Thoracic aorta (tissue), 2 donors: ENCODE measurements at places on chromosomes 12 and 14. TPM values are rescaled to one million over a fixed set of nuclear protein-coding genes. Genes with fewer than 3 reads are reported as not detected.
A peak's percentile ranks its signal among the peaks of the same experiment; 100 is the strongest.

The AKAP6 gene
- 78.9 TPM for total RNA-seq

- DNase-seq: peak; percentile 11
- no peaks in the 10 kb centered on the region for H3K27me3 ChIP-seq
- H3K4me3 ChIP-seq: no peak overlapping the region
- H3K4me1 ChIP-seq: peaks cover 6% of the 10 kb centered on the region
- H3K36me3 ChIP-seq: no peaks in the 10 kb centered on the region
These were observed 123.7 kb upstream of the DHRS4 start for GRCh38 chr14:23829736-23830471.

DNA sequence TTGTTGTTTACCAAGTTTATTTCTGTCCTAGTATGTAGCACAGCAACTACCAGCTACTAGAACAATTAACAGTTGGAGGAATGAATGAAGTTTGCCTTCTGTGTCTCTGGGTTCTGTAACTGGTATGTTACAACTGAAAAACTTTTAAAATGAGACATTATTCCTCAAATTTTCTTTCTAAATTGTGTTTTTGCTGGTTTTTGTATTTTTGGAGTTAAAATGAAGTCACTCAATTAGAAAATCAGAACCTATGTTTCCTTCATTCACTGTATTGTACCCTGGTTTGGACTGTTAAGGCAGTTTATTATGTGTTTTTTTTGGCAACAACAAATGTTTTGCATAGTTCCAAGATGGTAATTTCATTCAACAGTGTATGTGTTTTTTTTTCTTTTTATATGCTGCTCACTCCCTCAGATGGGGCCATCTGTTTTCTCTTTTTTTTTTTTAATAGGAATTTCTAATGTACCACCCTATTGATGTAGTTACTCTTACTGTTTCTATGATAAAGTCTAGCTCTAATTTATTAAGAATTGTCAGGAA is 30.2 kb upstream of the EVL start:
- H3K36me3 ChIP-seq: no peaks in the 10 kb centered on the region
- no peak for DNase-seq
- peaks cover 27% of the 10 kb centered on the region for H3K4me1 ChIP-seq
- no peak overlapping the region for H3K4me3 ChIP-seq
- H3K27ac ChIP-seq: no peak overlapping the region
- H3K27me3 ChIP-seq: no peaks in the 10 kb centered on the region

- peaks cover under 1% of the 10 kb centered on the region for H3K4me1 ChIP-seq
- H3K27ac ChIP-seq: no peak overlapping the region
These were observed 7.3 kb downstream of the AACS start for GRCh38 chr12:125072496-125072895.

- no peaks in the 10 kb centered on the region for H3K4me1 ChIP-seq
- no peak overlapping the region for H3K4me3 ChIP-seq
- no peak for DNase-seq
- H3K27me3 ChIP-seq: no peaks in the 10 kb centered on the region
- no peaks in the 10 kb centered on the region for H3K36me3 ChIP-seq
These were observed 17.5 kb downstream of the DYRK4 start for GRCh38 chr12:4579305-4580102.

DNA sequence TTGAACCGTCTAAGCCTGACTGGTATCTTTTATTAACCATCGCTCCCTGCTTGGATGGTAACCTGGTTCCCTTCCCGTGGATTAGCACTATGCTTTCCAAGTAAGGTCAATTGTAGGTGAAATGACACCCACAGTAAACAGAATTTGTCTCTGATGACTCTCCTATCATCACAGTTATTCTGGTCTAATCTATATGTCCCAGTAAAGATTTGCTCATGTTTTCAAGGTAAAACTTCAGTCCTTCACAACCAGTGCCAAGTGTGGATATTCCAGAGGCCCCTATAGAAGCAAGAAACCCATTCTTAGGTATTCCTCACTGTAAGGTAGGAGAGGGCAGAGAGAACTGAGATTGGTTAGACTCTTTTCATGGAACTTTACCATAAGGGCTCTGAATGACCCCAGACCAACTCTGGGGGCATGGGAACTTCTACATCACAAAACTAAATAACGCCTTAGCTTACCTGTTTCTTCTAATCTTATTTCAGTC is 9.9 kb upstream of the HAUS4 start:
- no peaks in the 10 kb centered on the region for H3K4me1 ChIP-seq
- no peak overlapping the region for H3K4me3 ChIP-seq
- H3K27me3 ChIP-seq: no peaks in the 10 kb centered on the region
- no peak for DNase-seq
- no peak overlapping the region for H3K27ac ChIP-seq

- peak within 1 kb of the TSS; percentile 71 for H3K27ac ChIP-seq
- peak within 1 kb of the TSS; percentile 99 for H3K4me3 ChIP-seq
- no peaks in the 10 kb centered on the region for H3K36me3 ChIP-seq
- peak; percentile 6 for DNase-seq
These were observed at the start of gene SYNJ2BP for GRCh38 chr14:70416725-70417349. Gene SYNJ2BP (minus strand): TSS chr14:70417090. CDS start chr14:70416963, 127 bp downstream.

- no peaks in the 10 kb centered on the region for H3K36me3 ChIP-seq
- no peak for DNase-seq
- H3K4me3 ChIP-seq: no peak overlapping the region
- H3K4me1 ChIP-seq: no peaks in the 10 kb centered on the region
- H3K27me3 ChIP-seq: no peaks in the 10 kb centered on the region
These were observed 33.7 kb upstream of the RERGL start for GRCh38 chr12:18123707-18124106.

GRCh38 chr14:34951286-34951685 is 31.5 kb upstream of the SRP54 start:
- DNase-seq: no peak
- H3K4me1 ChIP-seq: no peaks in the 10 kb centered on the region
- no peaks in the 10 kb centered on the region for H3K27me3 ChIP-seq

GRCh38 chr14:74438351-74438915 is 12.4 kb upstream of the SYNDIG1L start:
- H3K4me1 ChIP-seq: no peaks in the 10 kb centered on the region
- no peak overlapping the region for H3K4me3 ChIP-seq
- DNase-seq: no peak

DNA sequence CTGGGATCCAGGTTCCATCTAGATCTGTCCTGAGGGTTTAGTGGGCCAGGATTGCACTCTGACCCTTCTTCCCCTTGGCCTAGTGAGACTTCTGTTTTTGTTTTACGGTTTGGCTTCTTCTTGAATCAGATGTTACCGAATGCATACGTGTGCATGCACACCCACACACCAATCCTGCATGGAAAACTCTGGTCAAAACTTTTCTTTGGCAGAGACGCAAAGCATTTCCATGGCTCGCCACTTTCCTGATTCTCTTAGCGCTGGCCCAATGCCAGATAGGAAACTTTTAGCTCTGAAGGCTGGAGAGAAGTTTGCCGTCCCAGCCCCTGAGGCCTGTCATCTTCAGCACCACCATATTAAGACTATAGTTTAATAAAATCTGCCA is 67.4 kb upstream of the ACTN1 start:
- peak overlapping the region; percentile 94 for H3K27ac ChIP-seq
- no peak for DNase-seq
- H3K4me1 ChIP-seq: peaks cover 98% of the 10 kb centered on the region
- H3K27me3 ChIP-seq: no peaks in the 10 kb centered on the region

DNA sequence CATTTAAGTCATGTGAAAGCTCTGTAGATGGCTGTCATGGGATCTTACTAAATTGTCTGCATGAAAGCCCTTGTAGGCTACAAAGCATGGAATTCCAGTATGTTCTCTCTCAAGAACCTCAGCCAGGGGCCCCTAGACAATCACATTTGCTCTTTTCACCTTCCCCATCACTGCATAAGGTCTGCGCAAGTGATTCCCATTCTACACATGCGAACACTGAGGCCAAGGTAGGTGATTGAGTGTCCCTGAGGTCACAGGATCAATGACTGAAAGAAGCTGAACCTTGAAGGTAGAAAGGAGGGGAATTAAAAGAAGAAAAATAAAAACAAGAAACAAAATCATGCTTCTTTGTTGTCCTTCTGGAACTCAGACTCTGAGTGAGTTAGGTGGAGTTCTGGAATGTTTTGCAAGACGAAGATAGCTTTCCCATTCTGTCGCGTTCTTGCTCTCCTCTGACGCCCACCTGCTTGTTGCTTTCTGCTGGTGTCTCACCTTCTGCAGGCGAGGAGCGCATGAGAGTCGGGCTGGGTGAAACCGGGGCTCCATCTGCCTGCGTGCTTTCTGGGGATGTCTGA is 79.9 kb downstream of the SPRING1 start:
- H3K4me3 ChIP-seq: peak overlapping the region; percentile 69
- H3K36me3 ChIP-seq: no peaks in the 10 kb centered on the region
- H3K27me3 ChIP-seq: no peaks in the 10 kb centered on the region
- H3K4me1 ChIP-seq: peaks cover 14% of the 10 kb centered on the region
- no peak for DNase-seq
- H3K27ac ChIP-seq: peak overlapping the region; percentile 68

The TPPP2 gene
- not detected for total RNA-seq

DNA sequence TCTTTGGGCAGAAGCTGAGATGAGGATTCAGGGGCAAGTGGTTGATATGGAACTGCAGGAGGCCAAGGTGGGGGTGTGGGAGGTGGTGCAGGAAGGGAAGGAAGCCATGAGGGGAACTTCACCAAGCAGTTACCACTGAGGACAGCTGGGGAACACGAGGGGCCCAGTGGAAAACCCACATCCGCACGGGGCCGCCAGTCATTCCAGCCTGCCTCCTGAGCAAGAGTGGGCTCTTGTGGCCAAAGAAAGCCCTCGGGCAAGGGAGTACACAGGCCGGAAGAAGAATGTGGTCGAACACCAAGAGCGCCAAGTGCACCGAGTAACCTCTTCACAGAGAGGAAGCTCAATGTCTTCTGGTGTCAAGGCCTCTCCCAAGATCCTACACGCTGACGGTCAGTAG is 252.2 kb upstream of the FOXN3 start:
- H3K4me1 ChIP-seq: peaks cover 8% of the 10 kb centered on the region
- H3K4me3 ChIP-seq: no peak overlapping the region
- DNase-seq: no peak

The POTEM gene
- total RNA-seq: not detected

The FAIM2 gene
- 2.8 TPM for total RNA-seq

DNA sequence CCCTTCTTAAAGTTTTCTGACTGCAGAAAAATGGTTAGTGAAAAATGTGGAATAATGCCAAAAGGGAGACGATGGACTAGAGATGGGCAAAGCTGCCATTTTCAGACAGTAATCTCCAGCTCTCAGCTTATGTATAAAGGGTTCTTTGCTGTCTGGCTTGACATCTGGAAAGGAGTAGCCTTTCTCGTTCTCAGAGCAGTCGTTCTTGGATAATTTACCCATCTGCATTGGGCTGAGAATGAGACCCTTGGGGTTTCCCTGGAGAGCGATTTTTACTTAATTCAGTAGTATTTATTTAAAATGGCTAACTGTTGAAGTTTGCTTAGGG is 1.2 kb downstream of the NUDT4 start:
- peak overlapping the region; percentile 97 for H3K27ac ChIP-seq
- H3K4me1 ChIP-seq: peaks cover 50% of the 10 kb centered on the region
- no peak for DNase-seq
- H3K27me3 ChIP-seq: no peaks in the 10 kb centered on the region
- H3K36me3 ChIP-seq: no peaks in the 10 kb centered on the region
- H3K4me3 ChIP-seq: peak overlapping the region; percentile 86

- H3K4me1 ChIP-seq: no peaks in the 10 kb centered on the region
- H3K4me3 ChIP-seq: no peak overlapping the region
- no peaks in the 10 kb centered on the region for H3K27me3 ChIP-seq
- H3K27ac ChIP-seq: no peak overlapping the region
- no peaks in the 10 kb centered on the region for H3K36me3 ChIP-seq
These were observed 26.3 kb upstream of the TCP11L2 start for GRCh38 chr12:106276032-106276740.

DNA sequence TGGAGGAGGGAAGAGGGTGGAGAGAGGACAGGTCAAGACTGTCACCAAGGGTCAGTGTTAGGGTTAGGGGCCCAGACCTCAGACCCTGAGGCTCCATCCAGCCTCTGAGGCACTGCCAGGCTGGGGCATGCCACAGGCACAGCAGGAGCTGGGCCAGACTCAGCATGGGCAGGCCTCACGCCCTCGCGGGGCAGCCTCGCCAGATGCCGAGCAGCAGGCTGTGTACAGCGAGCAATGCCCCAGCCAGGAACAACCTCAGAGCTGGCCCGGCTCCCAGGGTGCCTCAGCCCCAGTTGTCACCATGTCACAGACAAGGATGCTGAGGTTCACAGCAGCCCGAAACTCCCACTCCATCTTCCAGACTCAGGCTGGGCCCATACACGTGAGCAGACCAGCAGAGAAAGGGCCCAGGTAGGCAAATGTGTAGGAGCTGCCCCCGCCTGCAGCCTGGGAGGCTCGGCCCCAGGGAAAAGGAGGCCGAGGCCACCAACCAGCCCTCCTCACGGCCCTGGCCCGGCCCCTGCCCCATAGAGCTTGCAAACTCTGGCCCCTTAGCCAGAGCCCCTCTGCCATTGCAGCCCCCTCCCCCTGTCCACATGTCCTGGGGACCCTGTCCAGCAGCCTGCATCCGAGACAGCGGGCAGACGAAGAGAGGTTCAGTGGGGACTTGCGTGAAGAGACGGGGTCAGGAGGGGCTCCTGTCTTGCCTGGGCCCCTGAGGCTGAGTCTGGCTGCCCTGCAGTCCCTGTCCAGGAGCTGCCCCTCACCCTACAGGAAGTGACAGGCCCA is 7.5 kb downstream of the C14orf180 start:
- no peak overlapping the region for H3K4me3 ChIP-seq
- H3K27ac ChIP-seq: peak overlapping the region; percentile 78
- peak; percentile 29 for DNase-seq

DNA sequence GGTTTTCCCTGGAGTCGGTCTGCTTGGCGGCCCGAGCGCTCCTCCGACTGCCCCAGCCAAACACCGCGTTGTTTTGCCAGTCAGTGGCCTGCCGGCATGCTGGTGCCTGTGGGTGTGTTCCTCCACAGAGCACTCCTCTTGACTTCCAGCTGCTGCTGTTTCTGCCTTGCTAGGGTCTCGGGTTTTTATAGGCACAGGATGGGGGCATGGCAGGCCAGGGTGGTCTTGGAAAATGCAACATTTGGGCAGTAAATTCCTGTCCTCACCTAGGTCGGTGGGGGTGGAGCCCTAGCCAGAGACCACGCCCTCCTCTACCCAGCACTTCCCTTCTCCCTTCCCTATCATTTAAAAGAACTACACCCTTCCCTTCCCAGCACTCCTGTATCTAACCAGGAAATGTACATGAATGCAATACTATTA is 34.7 kb upstream of the VASH1 start:
- no peaks in the 10 kb centered on the region for H3K4me1 ChIP-seq
- H3K4me3 ChIP-seq: no peak overlapping the region
- H3K36me3 ChIP-seq: no peaks in the 10 kb centered on the region
- no peaks in the 10 kb centered on the region for H3K27me3 ChIP-seq
